ENCODE measurements at places on chromosomes 4 and X.

GRCh38 chrX:13476384-13476783, 93.0 kb upstream of the EGFL6 start:
- DNase-seq: no peak

DNA sequence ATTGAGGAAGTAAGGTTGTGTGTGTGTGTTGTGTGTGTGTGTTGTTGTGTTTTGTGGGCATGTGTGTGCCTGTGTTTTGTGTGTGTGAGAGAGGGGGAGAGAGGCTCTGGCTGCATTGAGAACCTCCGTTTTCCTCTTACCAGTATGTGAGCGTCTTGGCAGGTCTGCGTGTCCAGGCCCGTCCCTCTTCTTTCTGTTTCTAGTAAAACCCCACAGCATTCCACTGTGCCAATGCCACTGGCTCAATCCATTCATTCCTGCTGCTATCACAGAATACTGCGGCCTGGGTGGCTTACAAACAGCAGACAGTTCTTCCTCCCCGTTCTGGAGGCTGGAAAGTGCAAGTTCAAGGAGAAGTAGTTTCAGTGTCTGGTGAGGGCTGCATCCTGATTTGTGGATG, 15.5 kb upstream of the HTRA3 start:
- DNase-seq: no peak

- DNase-seq: no peak
Observed at GRCh38 chr4:167117273-167117672, 117.0 kb downstream of the SPOCK3 start.

GRCh38 chrX:12080265-12080664, 58.0 kb upstream of the FRMPD4 start:
- DNase-seq: peak; percentile 15

GRCh38 chr4:10925996-10926395, 241.4 kb upstream of the CLNK start:
- no peak for DNase-seq

DNA sequence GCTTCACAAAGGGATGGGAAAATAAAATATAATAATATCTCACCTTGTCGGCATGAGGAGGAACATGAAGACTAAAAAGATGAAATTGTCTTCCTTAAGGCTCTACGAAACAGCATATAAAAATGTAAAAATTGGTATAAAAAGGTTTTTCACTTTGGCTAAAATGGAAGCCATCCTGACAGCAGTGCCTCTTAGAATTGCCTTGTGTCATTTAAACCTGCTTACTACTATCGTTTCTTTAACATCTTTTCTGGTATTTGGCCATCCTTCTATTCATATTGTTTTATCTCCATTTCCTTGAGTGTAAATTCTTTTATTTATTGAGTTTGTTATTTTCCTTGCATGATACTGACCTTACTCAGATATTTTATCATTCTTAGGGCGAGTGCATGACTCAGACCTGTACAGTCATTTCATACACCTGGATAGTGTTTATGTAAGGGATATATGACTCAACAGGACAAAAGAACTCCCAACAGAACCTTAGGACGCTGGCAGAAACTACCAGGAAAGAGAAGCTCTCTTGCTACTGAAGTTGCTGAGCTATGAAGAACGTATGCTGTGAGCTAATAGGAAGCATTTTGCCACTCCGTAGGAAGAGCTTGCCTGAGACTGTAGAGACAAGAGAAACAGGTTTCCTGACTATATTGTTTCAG, 5.8 kb upstream of the CDKN2AIP start:
- DNase-seq: no peak

DNA sequence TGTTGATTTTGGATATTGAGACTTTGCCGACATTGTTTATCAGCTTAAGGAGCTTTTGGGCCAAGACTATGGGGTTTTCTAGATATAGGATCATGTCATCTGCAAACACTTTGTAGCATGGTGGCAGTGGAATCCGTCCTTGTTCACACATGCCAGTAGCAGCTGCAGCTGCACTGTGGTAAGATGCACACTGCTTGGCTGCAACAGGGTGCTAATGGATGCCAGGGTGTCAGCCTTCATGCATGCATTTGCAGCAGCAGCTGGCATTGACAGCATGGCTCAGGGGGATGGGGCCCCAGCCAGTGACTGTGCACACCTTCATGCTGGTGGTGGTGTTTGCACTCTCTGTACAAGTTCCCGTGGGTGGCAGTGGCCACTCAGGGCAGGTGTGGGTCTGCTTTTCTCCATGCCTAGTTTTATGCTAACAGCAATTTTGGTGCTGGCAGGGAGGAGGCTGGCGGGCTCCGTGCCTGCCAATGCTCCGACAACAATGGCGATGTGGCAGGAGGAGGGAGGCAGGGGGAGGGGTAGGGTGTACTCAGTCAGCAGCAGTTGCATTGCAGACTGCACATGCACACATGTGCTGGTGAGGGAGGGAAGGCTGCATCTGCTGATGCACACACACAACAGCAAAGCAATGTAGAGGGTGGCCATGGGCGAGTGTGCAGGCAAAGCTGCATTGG, 37.5 kb downstream of the BEX3 start:
- no peak for DNase-seq

DNA sequence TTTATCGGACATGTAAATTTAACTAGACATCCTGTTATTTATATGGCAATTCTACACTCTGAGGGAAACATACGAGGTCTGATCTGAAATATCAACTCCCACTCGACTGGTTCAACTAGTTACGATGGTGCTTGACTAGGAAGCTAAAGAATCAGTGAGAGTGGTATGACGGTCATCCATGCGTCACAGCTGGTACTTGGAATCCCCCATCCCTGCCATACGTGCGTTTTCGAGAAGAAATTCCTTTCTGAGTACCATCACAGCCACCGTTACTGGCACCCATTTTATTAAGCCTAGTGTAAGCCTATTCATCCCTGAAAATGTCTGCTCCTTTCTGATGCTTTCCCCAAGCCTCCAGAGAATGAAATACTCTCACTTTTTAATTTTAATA, 695 bp upstream of the PIGA start:
- no peak for DNase-seq

GRCh38 chr4:134345244-134345643, 143.7 kb upstream of the PABPC4L start:
- DNase-seq: no peak

GRCh38 chr4:139499186-139499585, 45.3 kb downstream of the RAB33B start:
- DNase-seq: no peak

- no peak for DNase-seq
Observed at GRCh38 chr4:129231945-129232588, 136.1 kb downstream of the C4orf33 start.

DNA sequence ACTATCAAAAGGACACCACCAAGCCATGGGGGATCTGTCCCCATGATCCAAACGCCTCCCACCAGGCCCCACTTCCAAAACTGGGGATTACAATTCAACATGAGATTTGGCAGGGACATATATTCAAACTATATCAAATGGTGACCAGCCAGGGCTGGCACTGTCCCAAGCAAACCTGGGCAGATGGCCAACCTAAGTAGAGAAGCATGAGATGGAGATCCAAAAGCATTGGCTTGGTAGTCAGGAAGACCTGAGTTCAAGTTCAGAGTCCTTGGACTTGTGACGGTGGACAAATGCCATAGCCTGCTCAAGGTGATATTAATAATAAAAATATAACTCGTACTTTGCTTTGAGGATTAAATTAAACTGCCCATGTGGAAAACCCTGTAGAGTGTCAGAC, 79.2 kb upstream of the HS3ST1 start:
- no peak for DNase-seq

GRCh38 chrX:100980608-100981497, 11.3 kb downstream of the ARL13A start:
- DNase-seq: no peak

- DNase-seq: no peak
Observed at GRCh38 chr4:180860089-180860720, 1383.0 kb upstream of the TENM3 start.

- peak; percentile 45 for DNase-seq
Observed at GRCh38 chr4:168879188-168879587, 130.9 kb downstream of the CBR4 start.

DNA sequence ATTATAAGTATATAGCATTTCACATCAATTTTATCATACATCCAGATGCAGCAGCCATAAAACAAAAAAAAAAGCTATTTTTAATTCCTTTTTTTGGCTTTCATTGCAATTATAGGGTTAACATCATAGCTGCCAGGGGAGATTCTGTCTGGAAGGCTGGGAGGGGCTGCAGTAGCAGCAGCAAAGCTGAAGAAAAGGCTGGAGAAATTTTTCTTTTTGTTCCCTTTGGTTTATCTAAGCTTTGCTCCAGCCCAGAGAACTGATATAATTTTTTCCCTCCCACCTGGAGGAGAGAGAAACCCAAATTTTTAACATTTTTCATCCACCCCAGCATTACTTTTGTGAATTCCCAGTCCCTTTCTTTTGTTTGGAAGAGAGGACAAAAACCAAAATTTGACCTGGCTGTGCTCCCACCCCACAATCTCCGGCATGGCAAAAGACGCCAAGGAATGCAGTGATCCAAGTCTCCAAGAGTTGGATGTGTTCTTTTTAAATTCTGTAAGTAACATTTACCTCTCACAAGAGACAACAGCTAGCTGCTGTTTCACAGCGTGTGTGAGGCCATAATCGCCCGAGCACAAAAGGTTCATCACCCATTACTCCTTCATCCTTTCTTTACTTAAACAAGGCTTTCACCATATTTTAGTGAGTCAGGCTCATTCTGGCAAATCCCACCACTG, 25.1 kb upstream of the FAM156A start:
- no peak for DNase-seq

DNA sequence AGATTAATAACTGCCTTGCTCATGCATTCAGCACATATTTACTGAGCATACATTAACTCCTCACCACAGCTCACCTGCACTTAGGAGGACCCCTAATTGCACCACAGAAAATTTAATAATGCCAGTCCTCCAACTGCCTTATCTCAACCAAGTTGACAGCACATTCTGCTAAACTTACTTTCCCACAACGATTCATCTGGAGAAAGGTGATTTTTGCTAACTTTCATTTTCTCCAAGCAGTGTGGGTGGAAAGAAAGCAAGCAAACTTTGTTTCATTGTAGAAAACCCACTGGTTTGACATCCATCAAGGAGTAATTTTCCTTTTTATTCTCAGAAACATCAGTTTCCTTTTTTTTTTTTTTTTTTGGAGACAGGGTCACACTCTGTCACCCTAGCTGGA, 49.1 kb downstream of the RASGEF1B start:
- no peak for DNase-seq

GRCh38 chrX:134641346-134641745, 16.9 kb downstream of the PLAC1 start:
- no peak for DNase-seq

- no peak for DNase-seq
Observed at GRCh38 chrX:153477901-153478300, 7.5 kb upstream of the HAUS7 start.

DNA sequence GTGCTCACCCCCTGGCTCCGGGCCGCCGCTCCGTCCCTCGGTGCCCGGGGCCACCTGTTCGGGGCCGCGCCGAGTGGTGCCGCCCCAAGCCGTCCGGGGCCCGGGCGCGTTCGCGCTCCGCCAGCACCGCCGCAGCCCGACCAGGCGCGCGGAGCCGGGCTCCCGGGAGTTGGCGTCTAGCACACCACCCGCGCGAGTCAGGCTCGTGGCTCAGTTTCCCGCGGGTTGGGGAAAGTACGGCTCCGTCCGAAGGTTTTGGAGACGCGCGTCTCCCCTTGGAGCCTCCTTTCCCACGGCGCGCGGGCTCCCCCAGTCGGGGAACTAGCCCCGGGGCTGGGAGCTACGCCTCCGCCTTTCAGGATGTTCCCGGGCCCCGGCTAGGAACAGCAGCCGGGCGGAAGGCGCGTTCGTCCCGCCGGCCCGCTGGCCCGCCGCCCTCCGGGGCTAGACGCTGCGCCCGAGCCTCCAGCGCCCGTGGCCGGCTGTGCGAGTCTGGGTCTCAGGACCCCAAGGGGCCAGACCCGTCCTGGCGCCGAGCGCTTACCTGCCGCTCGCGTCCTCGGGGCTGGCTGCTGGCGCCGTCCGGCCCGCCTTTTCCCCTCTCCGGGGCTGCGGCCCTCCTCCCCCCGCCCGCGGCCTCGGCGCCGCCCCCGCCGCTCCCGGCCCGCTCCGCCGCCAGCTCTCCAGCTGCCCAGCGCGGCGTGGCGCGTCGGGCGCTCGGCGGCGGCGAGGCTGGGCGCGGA, at the start of gene ADGRG2:
ADGRG2 (minus strand) TSS at position 571 of the 743 bp plus-strand sequence. CDS start 53,634 bp downstream, outside the sequence.
- no peak for DNase-seq

DNA sequence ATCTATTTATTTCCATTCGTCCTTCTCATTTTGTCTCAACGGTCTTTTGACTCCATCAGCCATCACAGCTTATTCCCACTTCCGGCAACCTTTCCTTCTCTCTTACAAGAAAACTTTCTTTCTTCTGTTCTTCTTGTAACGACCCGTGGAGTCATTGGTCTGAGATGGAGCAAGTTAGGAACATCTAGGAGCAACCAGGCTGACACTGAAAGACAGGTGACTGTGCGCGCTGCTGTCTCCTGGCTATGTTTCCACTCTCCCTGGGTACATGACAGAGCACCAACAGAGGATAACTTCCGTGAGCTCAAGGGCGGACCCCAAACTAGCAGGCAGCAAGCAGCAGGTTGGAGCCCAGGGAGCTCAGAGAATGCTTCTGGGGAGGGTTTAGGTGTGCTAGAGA, 2.5 kb downstream of the FGF5 start:
- no peak for DNase-seq

GRCh38 chr4:118909173-118909956, 20.7 kb downstream of the SYNPO2 start:
- DNase-seq: no peak

GRCh38 chr4:15897577-15897976, 41.0 kb downstream of the FGFBP1 start:
- DNase-seq: no peak

DNA sequence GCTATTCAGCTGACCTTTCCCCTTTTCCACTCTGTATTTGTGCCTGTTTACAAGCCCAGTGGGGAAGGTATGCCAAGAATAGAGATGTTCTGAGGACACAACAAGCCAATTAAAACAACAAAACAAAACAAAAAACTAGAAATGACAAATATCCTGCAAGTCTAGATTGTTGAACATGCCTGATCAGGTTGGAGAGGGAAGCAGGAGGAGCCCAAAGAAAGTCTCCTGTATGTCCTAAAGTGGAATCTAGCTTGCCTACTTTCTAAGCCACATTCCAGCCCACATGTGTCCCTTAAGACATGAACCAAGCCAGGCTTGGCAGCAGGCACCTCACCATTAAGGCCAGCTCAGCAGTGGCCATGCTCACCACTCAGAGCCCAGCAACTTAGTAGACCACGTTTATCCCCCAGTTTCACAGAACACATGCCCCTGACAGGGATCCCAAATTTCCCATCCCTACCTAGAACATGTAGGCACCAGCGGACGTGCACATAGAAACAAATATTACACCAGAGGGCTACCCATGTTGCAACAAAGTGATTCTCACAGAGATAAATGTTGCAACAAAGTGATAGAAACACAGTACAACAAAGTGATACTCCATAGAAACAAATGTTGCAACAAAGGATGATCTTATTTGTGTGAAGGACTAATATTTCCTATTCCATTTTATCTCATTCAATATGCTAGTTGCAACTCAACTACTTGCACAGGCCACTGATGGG, 48.3 kb downstream of the CD99L2 start:
- no peak for DNase-seq

GRCh38 chr4:127410644-127411043, 222.1 kb upstream of the INTU start:
- no peak for DNase-seq

- DNase-seq: no peak
Observed at GRCh38 chrX:42241421-42241820, 318.1 kb upstream of the CASK start.

- DNase-seq: no peak
Observed at GRCh38 chr4:83129264-83129663, 14.7 kb upstream of the PLAC8 start.

Measured in Kasumi-1 (cell line).